Astrocyte of the spinal cord (primary cell): ENCODE measurements at places on chromosomes 4 and X.

- DNase-seq, result no peak
These were observed 340.1 kb upstream of the FSTL5 start for GRCh38 chr4:162503868-162504267.

- peak; percentile 78 for DNase-seq
These were observed 205.6 kb upstream of the S100G start for GRCh38 chrX:16444353-16444752.

GRCh38 chr4:78956975-78957374 lies 17.7 kb upstream of the PAQR3 start:
- no peak for DNase-seq

DNA sequence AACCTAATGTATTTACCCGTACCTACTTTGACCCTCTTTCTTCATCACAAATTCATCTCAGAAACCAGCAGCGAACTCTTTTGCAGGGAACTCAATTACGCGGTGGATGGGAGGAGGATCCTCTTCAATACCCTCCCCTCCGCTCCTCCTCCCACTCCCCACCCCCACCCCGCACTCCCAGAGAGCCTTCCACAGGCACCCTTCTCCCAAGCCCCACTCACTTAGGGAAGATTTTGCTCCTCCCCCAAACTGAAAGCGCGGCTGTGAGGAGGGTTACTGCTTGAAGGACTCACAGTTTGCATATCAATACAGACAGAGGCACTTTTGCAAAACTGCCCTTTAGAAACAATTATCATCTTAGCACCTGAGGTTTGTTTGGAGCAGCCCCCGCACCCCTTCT lies 960 bp upstream of the IL1RAPL1 start:
- DNase-seq, result peak; percentile 42

GRCh38 chr4:55635741-55636655 lies at the start of gene NMU:
Gene NMU, minus strand, starts transcription at chr4:55636298. Its CDS starts 106 bp downstream, at chr4:55636192.
- DNase-seq, result peak; percentile 5

DNA sequence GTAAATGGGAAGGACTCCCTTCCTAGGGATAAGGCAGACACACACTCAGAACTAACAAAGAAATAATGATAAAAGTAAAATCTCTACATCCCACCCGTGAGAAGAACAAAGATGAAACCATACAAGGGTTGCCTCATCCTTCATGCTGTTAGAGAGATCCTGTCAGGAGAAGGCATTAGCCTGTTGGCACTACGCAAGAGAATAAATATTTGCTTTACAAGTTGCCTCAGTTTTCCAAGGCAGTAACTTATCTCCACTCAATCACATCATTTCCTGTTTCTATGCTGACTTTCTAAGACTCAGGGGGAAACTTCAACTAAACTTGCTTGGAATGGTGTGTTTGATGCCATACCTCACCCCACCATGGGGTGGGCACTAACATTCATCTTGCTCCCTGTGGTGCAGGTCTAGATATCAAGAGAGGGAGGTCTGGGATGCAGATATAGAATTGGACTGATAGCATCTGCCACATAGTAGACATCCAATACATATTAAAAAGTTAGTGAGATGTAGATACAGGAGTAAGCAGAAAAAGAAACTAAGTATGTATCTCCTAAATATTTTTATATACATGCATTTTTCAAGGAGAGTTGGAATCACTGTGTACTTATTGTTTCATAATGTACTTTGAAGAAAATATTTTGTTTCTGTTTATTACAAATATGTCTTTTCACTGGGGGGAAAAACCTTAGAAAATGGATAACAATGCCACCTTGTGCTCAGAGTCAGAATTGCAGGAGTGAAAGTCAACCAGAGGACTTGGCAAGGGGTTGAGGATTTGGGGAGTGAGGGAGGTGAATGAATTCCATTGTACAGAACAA lies 57.2 kb upstream of the BEX4 start:
- DNase-seq, result peak; percentile 40

DNA sequence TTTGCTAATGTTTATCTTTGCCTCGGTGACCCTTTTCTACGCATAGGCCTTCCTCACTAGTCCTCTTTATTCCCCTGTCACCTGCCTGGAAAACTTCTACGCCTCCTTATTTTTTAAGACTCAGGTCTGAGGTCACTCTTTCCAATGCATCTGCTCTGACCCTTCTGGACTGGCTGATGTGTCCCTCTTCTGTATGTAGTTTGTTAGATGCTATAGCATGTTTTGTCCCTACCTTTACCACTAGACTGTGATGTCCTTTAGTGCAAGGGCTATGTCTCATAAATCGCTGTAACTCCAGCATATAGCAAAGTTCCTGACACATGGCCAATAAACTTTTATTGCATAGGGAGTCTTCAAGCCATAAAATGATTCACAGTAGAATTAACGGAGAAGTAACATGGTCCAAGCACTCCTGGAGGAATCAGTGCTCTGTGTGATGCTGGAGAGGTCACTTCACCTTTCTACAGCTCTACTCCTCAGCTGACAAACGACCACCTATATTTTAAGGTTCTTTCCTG lies 872.5 kb upstream of the SLIT2 start:
- DNase-seq, result no peak

DNA sequence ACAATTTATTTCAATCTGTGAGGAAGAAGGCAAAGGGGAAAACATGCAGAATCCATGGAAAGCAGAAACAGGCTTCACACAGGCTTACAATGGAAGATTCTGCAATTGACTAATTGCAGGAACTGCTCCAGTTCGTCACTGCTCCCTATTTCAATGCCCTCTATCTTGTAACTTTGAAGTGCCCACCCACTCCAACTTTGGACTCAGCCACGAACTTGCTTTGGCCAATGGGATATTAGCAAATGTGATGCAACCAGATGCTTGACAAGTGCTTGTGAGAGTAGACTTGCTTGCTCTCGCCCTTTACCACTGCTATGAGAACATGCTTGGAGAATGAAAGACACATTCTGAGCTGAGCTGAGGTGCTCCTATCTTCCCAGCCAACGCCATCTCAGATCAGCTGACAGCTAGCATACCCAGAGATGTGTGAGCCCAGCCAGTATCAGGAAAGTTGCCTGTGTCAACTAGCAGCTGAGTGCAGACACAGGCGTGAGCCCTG lies 105.7 kb upstream of the PTCHD1 start:
- no peak for DNase-seq

DNA sequence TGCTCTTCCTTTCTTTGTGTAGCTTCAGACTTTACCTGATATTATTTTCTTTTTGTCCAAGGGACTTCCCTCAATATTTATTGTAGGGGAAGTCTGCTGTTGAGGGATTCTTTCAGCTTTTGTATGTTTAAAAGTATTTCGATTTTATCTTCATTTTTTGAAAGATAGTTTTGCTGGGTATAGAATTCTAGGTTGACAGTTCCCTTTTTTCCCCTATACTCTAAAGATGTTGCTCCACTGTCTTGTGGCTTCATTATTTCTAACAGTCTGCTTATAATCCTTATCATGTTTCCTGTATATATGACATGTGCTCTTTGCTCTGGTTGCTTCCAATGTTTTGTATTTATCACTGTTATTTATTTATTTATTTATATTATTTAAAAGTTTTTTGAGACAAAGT lies 57.3 kb downstream of the CYTL1 start:
- DNase-seq, result no peak

DNA sequence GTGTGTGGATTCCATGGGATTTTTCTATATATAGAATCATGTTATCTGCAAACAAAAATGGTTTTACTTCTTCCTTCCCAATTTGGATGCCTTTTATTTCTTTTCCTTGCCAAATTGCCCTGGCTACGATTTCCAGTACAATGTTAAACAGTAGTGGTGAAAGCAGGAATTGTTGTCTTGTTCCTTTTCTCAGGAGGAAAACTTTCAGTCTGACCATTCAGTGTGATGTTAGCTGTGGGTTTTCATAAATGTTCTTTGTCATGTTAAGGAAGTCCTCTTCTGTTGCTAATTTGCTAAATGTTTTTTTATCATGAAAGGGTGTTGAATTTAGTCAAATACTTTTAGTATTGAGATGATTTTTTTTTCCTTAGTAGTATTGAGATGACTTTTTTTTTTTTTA lies 10.9 kb downstream of the SAP30 start:
- DNase-seq, result no peak

GRCh38 chrX:132227383-132228112 lies 8.3 kb upstream of the RAP2C start:
- DNase-seq, result no peak

DNA sequence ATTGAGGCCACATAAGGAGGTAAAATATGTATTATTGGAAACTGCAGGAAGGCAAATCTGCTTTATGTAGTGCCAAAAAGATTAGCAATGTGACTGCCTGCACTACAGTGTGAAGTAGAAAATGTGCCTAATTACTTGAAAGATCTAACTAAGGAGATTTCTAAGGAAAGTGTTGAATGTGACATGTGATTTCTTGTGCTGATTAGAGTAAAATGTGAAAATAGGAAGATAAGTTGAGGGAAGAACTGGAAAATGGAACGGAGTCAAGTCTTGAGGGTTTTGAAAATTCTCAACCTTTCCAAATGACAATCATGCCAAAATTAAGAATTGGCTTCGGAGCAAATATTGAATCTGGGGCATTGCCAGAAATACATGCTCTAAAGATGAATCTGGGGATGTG lies 209.5 kb upstream of the SPOCK3 start:
- no peak for DNase-seq

GRCh38 chr4:3365326-3365725 lies 72.5 kb downstream of the RGS12 start:
- no peak for DNase-seq

GRCh38 chr4:173159791-173160190 lies 8.8 kb upstream of the GALNT7 start:
- no peak for DNase-seq

- no peak for DNase-seq
These were observed 8.6 kb downstream of the HMX1 start for GRCh38 chr4:8862800-8863685.

- peak; percentile 64 for DNase-seq
These were observed 5.6 kb upstream of the PCDH7 start for GRCh38 chr4:30714408-30715031.

DNA sequence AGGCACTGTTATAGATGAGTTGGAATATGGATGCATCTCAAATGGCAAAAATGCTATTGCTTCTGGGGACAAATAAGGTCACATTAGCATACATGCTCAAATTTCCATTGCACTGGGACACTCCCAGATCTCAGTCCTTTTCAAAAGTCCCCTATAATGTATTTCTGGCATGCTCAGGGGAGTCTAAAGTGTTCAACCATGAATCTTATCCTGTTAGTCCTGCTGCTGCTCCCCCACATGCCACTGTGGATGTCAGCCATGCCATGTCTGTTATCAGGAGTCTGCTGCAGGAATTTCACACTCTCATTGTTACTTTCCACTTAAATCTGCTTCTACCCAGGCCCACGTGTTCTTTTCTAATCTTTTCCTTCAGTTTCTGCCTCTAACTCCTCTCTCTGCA lies 1000.6 kb downstream of the CCSER1 start:
- DNase-seq, result no peak
